Activated CD4-positive, alpha-beta T cell treated with anti-CD3 and anti-CD28 coated beads for 36 hours (primary cell): ENCODE measurements at places on chromosomes 1 and 21. TPM values are rescaled to one million over a fixed set of nuclear protein-coding genes. Genes with fewer than 3 reads are reported as not detected.
A peak's percentile ranks its signal among the peaks of the same experiment; 100 is the strongest.

DNA sequence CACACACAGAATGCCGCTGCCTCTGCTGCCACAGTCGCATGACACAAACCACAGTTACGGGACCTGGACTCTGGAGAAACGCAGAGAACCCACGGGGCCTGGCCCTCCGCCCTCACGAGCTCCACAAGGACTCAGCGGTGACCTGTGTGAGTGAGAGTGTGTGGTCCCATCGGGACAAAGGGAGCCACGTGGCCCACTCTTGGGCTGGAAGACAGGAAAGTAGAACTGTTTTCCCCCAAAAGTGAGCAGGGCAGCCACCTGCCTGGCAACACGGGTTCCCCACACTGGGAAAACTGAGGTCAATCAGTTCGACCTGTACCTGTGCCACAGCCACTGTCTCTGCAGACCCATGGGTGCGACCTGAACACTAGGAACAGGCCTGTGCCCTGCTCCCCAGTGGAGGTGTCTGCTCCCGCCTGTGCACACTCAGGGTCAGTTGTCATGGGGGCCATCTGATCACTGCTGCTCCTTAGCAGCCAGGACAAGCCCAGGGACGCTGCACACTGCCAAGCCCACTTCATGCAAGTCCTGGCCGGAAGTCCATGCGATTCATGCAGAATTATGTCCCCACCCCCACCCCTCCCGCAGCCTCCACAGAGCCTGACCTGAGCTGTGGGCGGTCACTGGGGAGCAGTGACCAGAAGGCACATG lies 54.4 kb upstream of the ADARB1 start:
- peaks cover 27% of the 10 kb centered on the region for H3K27me3 ChIP-seq
- H3K27ac ChIP-seq: no peak overlapping the region
- DNase-seq: no peak
- peaks cover 6% of the 10 kb centered on the region for H3K4me1 ChIP-seq

GRCh38 chr1:220241072-220241663 lies 31.1 kb downstream of the RAB3GAP2 start:
- H3K27me3 ChIP-seq: no peaks in the 10 kb centered on the region
- H3K4me3 ChIP-seq: no peak overlapping the region

- no peaks in the 10 kb centered on the region for H3K36me3 ChIP-seq
- no peak overlapping the region for H3K4me3 ChIP-seq
- H3K4me1 ChIP-seq: no peaks in the 10 kb centered on the region
- H3K27ac ChIP-seq: no peak overlapping the region
- no peak for DNase-seq
These were observed 7.6 kb upstream of the CDCP2 start for GRCh38 chr1:54160351-54160750.

DNA sequence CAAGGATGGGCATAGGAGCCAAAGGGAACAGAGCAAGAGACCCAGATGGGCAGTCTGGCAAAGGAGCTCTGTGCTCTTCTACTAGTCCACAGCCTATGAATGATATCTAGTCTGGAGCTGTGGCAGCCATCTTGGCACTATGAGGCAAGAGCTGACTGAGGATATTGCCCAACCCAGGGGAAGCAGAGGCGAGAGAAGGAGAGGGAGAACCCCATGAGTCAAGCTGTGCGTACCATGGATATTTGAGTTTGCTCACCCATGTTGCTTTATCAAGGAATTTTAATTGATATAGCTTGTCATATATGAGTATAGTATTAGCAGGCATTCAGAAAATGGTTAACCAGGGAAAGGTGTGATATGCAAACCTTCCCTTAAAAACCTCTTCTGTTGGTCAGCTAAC lies 420.9 kb downstream of the PRDM2 start:
- no peak overlapping the region for H3K27ac ChIP-seq
- no peaks in the 10 kb centered on the region for H3K36me3 ChIP-seq
- no peak overlapping the region for H3K4me3 ChIP-seq
- DNase-seq: no peak
- no peaks in the 10 kb centered on the region for H3K4me1 ChIP-seq

GRCh38 chr1:15734901-15735300 lies 1.2 kb upstream of the SLC25A34 start:
- H3K4me3 ChIP-seq: no peak overlapping the region
- no peaks in the 10 kb centered on the region for H3K36me3 ChIP-seq
- DNase-seq: no peak
- H3K27ac ChIP-seq: no peak overlapping the region
- H3K27me3 ChIP-seq: no peaks in the 10 kb centered on the region

LRRC39 gene
- total RNA-seq: 0.32 TPM

GRCh38 chr21:41207401-41208375 lies 39.7 kb downstream of the BACE2 start:
- peaks cover 9% of the 10 kb centered on the region for H3K27me3 ChIP-seq
- DNase-seq: no peak
- H3K36me3 ChIP-seq: no peaks in the 10 kb centered on the region
- H3K4me1 ChIP-seq: no peaks in the 10 kb centered on the region
- H3K27ac ChIP-seq: no peak overlapping the region

OR2W3 gene
- total RNA-seq: not detected

AXDND1 gene
- 0.37 TPM for total RNA-seq

NCAM2 gene
- not detected for total RNA-seq

PEX14 gene
- total RNA-seq: 25.1 TPM

DNA sequence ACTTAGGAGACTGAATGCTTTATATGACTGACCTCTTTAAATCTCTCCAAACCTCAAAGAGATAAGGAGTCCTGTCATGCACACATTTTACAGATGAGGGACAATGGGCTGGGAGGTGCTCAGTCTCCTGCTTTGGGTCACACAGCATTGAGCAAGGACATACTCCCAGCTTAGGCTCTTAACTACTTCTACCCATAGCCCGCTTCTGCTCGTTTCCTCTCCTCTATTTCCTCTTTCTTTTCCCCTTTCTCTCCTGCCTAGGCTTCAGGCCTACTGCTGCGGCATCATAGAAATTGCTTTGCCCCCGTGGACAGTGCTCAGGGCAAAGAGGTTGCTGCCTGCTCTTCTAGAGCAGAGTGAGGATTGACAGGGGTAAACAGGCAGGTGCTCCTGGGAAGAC lies 12.4 kb upstream of the ZNF691 start:
- no peaks in the 10 kb centered on the region for H3K4me1 ChIP-seq
- no peaks in the 10 kb centered on the region for H3K27me3 ChIP-seq
- no peak overlapping the region for H3K27ac ChIP-seq
- DNase-seq: no peak
- H3K4me3 ChIP-seq: no peak overlapping the region

KRTAP10-2 gene
- total RNA-seq: not detected

RAP1GAP gene
- total RNA-seq: 2.5 TPM

- peak overlapping the region; percentile 96 for H3K27ac ChIP-seq
- peak overlapping the region; percentile 94 for H3K4me3 ChIP-seq
- H3K27me3 ChIP-seq: peaks cover 4% of the 10 kb centered on the region
- peaks cover 20% of the 10 kb centered on the region for H3K4me1 ChIP-seq
- peaks cover 32% of the 10 kb centered on the region for H3K36me3 ChIP-seq
These were observed 310 bp upstream of the SSR2 start for GRCh38 chr1:156021093-156021428.

- no peak overlapping the region for H3K27ac ChIP-seq
- H3K27me3 ChIP-seq: no peaks in the 10 kb centered on the region
- H3K36me3 ChIP-seq: peaks cover 36% of the 10 kb centered on the region
- H3K4me1 ChIP-seq: no peaks in the 10 kb centered on the region
- no peak for DNase-seq
These were observed 16.2 kb downstream of the KCTD3 start for GRCh38 chr1:215583185-215583749.

DNA sequence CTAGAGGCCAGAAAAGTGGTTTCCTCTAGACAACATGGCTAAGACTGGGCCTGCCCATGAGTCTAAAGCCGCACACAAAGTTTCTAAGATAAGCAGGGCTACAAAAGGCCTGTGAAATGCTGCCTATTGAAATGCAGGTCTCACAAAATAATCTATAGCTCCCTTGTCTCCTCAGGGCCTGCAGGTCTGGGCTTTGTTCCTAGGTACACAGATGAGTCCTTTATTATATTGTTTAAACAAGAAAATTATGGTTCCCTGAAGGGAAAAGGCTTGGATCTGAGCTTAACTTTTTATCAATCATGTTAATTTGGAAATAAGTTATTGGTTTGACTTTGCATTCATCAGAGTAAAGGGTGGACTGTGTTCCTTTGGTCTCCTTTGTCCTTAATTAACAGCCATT lies 413.4 kb upstream of the BEND5 start:
- no peak for DNase-seq
- H3K4me3 ChIP-seq: no peak overlapping the region
- no peaks in the 10 kb centered on the region for H3K4me1 ChIP-seq
- no peaks in the 10 kb centered on the region for H3K36me3 ChIP-seq
- no peak overlapping the region for H3K27ac ChIP-seq

DNA sequence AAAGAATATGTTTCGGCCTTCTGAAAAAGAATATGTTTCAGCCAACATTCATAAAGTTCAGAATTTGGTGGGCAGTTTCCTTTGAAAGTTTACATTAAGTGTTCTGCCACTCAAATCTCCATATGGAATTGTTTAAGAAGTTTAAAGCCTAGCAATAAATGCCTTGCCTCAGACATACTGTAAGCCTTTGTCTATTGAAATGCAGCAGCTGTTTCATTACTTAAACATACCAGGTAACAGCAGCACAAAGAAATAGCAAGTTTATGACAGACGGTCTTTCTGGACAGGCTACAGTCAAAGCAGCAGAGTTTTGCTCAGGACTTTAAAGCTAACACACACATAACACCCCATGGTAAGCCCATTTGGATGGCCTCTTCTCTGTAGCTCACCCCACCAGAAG lies 38.5 kb upstream of the C1orf105 start:
- peak overlapping the region; percentile 39 for H3K27ac ChIP-seq
- peaks cover 27% of the 10 kb centered on the region for H3K4me1 ChIP-seq
- DNase-seq: no peak

GRCh38 chr1:59004755-59005154 lies 220.9 kb upstream of the JUN start:
- DNase-seq: no peak
- no peaks in the 10 kb centered on the region for H3K36me3 ChIP-seq
- peak overlapping the region; percentile 23 for H3K27ac ChIP-seq
- peaks cover 39% of the 10 kb centered on the region for H3K4me1 ChIP-seq
- H3K27me3 ChIP-seq: no peaks in the 10 kb centered on the region

DNA sequence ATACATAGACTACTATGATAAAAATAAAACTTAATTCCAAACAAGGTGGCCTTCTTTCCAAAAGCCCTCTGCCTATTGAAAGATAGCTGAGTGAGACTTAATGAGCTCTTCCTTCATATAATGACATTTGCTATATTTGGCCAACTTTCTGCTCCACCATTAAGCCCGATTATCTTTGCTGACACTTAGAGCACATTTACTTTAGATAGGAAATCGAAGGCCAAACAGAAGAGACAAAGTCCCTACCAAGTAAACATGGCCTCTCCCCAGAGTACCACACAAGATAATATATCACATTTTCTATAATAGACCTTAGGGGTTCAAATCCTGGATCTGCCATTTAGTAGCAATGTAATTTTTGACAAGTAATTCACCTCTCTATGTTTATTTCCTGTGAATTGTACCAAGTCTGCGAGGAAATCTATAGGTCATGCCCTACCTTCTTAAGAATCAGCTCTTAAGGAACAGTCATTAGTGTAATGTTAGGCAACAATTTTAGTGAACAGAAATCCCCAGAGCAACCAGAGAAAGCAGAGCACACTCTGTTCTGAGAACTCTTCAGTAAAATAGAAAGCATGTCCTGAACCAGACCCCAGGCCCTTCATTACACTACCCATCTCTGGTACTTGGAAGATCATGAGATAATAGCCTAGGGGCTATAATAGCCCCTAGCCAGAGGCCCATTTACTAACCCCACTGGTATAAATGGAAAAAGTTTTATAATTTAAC lies 17.3 kb upstream of the COA6 start:
- peak overlapping the region; percentile 51 for H3K27ac ChIP-seq
- no peaks in the 10 kb centered on the region for H3K27me3 ChIP-seq
- H3K36me3 ChIP-seq: no peaks in the 10 kb centered on the region
- no peaks in the 10 kb centered on the region for H3K4me1 ChIP-seq
- no peak overlapping the region for H3K4me3 ChIP-seq

DNA sequence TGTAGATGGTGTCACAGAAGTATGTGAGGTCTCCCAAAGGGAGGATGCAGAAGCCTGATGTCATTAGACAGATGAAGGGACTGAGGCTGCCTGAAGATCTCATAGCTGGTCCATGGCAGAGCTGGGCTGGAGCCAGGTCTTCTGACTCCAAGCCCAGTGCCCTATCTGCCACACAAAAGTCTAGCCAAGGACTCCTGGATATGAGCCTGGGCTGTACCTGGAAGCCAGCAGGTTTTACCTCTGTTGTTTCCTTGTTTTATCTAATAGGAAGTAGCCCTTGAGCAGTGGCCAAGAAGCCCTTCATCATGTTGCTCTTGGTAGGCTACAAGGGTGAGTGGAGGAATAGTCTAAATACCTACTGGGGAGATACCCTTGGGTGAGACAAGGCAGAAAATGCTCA lies 74.4 kb upstream of the SLC44A3 start:
- DNase-seq: no peak
- H3K27me3 ChIP-seq: peaks cover 3% of the 10 kb centered on the region
- H3K36me3 ChIP-seq: no peaks in the 10 kb centered on the region
- no peak overlapping the region for H3K27ac ChIP-seq

GRCh38 chr1:199383793-199384192 lies 643.7 kb upstream of the NR5A2 start:
- no peak overlapping the region for H3K4me3 ChIP-seq
- H3K36me3 ChIP-seq: no peaks in the 10 kb centered on the region
- H3K4me1 ChIP-seq: no peaks in the 10 kb centered on the region
- no peak overlapping the region for H3K27ac ChIP-seq
- no peak for DNase-seq

DNA sequence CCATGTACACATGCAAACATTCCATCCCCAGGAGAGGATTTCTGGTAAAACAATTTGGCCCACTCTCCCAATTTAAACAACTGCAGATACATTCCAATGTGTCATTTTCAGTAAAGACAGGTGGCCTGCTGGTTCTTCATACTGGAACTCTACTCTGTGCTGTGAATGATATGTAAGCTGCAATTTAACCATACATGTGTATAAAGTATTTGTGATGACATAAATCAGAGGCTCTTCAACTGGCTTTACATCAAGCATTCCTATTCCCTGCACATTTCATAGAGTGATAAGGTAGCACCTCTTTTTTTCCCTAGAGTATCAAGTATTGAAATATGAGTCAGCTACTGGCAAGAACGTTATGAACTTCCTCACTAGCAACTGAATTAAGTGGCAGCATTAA lies 649.5 kb upstream of the ADGRL2 start:
- no peak for DNase-seq
- no peak overlapping the region for H3K27ac ChIP-seq
- no peak overlapping the region for H3K4me3 ChIP-seq
- no peaks in the 10 kb centered on the region for H3K4me1 ChIP-seq
- H3K27me3 ChIP-seq: no peaks in the 10 kb centered on the region
- no peaks in the 10 kb centered on the region for H3K36me3 ChIP-seq

XCL2 gene
- 1.0 TPM for total RNA-seq
